ENCODE measurements at places on chromosomes 3 and 15.
A peak's percentile ranks its signal among the peaks of the same experiment; 100 is the strongest.

DNA sequence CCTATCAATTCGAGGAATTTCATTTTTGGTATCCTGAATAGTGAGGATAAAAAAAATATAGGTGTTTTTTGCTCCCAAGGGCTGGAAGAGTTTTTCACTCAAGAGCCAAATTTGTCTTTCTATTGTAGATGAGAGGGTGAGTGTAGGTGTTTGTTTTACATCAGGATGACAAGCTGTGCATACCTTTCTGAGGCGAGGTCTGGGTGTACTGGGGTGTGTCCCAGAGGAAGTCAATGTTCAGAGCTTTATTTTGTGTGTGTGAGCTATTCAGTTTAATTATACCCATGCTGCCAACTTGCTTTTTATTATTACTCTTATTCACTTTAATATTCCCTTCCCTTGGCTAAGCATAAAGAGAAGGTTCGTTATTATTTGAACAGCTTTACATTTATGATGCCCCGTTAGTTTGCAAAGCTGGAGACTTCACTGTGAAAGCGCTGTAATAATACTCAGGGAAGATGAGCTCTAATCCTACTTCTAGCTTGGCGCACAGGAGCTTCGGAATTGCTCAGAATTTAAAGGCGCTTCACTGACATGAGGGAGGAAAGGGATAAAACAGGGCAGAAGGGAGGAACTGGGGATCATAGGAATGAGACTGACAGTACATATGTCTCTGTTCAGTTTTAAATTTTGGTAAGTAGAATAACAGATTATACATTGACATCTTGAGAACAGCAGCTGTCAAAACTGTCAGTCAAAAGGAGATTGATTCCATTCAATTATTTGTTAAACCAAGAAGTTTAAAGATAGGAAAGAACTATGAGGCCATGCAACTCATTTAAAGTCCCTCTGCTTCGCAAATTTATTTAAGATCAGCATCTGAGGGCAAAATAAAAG is 117.7 kb upstream of the TP63 start:
- DNase-seq: no peak

- DNase-seq: no peak
These were observed 12.5 kb downstream of the SATB1 start for GRCh38 chr3:18412684-18413083.

- DNase-seq: no peak
These were observed 29.4 kb downstream of the TIMMDC1 start for GRCh38 chr3:119527714-119528113.

- DNase-seq: no peak
These were observed 15.4 kb downstream of the ARNT2 start for GRCh38 chr15:80419546-80419945.

DNA sequence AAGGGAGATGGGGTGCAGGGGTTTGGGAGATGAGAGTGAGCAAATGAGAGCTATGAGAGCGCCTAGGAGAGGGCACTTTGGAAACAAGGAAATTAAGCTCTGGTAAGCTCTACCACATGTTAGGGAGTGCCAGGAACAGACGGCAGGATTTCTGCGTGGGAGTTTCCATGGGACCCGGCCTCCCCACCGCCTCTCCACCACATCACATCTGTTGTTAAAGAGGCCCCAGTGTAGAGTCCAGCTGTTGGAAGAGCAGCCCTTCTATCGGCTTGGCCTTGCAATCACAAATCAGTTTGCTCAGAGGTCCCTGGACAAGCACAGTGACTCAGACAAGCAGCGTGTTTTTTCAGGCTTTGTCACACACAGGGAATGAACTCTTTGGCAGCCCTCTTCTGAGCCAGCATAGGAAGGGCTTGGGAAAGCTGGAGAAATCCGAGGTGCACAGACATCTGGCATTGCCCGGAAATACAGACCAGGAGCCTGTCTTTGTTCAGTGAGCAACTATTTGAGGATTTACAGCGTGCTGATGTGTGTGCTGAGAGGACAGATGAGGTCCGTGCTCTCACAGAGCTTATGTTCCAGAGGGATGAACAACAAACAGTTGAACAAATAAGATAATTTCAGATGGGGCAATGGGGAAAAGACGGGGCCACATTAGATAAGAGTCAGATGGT is 370.6 kb upstream of the PROK2 start:
- peak; percentile 75 for DNase-seq

DNA sequence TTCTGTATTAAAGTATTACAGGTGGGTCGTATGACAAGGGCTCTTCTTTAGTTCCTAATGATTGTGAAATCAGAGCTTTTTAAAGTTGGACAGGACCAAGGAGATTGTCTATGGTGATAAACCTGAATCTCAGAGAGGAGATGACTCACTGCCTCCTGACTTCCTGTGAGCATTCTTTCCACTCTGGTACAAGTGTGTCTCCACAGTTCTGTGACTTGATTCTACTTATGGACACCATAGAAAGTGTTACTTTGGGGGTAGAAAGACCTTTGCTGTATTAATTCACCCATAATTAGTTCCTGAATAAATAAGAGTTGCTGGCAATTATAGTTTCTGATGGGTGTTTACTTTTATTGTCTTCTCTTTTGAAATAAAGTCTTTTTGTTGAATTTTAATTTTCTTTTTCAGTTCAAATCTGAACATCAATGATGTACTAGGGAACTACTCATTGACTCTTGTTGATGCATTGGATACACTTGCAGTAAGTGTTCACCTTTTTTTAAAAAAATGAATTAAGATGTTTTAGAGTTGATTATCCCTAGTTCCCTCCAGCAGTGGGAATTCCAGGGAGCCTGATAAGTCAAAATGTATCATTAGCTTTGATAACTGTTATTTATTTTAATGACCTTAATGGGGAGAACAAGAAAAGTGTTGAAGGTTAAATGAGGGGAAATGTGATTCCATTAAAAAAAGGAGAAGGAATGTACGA is 7.4 kb downstream of the EDEM1 start:
- no peak for DNase-seq

DNA sequence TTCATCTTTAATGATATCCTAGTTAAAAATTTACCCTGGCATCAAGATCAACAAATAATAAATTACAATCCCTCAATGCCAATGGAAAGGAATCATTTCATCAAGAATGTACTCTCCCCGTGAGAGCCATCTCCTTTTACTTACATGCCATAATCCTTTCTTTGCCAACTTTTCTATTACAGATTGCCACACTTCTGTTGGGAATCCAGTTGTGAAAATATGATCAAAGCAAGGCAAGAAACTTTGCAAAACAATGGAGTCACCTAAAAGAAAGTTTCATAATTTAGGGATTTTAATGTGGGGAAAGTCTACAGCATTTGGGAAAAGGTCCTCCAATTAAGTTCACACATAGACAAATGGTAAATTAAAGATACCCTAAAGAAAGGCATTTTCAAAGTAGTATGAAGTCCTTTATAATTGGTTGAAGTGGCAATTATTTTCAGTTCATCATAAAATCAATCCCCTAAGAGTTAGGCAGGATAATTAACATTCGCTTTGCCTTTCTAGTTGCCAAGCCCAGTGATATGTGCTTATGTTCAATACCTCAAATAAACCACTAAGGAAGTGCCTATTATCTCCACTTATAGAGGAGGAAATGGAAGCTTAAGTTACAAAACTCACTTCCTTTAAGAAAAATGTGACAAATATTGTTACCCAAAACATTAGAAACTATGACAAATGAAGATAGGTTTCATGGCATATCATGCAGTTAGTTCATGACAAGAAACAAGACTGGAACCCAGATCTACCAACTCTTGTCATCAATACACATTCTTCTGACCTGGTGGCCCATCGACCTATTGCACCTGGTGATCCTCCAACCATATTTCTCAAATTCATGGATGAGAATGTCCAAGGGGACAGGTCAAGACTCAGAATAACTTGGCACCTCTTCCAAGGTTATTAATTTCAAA is 49.1 kb downstream of the TRANK1 start:
- DNase-seq: no peak

GRCh38 chr3:149366031-149366430 is 11.4 kb downstream of the TM4SF1 start:
- DNase-seq: no peak

GRCh38 chr3:50121072-50122032 is 32.6 kb downstream of the RBM5 start:
- DNase-seq: peak; percentile 89

GRCh38 chr15:26224266-26224665 is 361.1 kb upstream of the ATP10A start:
- no peak for DNase-seq

DNA sequence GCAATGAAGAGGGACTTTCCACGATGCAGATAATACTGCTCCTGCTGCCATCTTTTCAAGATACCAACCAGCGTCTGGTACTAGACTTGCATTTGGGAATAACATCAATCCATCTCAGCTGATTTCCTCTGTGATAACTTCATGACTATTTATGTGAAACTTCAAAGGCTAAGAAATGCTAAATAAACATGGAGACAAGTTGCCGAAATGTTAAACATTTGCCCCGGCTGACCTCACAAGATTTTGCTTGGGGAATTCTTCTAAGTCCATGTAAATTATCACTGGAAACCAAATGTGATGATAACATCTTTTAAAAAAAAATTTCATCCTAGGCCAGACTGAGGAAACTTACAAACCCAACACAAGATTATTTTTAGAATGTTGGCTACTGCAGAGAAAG is 185.8 kb upstream of the PRICKLE2 start:
- no peak for DNase-seq

DNA sequence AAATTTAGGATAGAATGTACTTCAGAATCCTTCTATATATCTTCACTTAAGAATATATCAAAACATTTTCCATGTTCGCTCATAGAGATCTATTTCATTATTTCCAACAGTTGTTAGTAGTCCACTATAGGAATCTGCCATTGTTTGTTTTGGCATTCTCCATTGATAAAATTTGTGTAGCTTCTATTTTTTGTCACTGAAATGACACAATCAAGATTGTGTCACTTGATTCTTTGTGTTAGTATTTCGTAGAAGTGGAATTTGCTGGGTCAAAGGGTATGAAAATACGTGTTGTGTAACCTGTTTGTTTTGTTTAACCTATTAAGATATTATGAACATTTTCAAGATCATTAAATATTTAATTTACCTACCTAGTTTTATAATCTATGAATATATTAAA is 15.9 kb upstream of the GPR156 start:
- DNase-seq: no peak

- DNase-seq: no peak
These were observed 60.4 kb upstream of the SEC13 start for GRCh38 chr3:10381336-10381735.

- DNase-seq: no peak
These were observed 142.0 kb downstream of the NAALADL2 start for GRCh38 chr3:175001091-175001490.

DNA sequence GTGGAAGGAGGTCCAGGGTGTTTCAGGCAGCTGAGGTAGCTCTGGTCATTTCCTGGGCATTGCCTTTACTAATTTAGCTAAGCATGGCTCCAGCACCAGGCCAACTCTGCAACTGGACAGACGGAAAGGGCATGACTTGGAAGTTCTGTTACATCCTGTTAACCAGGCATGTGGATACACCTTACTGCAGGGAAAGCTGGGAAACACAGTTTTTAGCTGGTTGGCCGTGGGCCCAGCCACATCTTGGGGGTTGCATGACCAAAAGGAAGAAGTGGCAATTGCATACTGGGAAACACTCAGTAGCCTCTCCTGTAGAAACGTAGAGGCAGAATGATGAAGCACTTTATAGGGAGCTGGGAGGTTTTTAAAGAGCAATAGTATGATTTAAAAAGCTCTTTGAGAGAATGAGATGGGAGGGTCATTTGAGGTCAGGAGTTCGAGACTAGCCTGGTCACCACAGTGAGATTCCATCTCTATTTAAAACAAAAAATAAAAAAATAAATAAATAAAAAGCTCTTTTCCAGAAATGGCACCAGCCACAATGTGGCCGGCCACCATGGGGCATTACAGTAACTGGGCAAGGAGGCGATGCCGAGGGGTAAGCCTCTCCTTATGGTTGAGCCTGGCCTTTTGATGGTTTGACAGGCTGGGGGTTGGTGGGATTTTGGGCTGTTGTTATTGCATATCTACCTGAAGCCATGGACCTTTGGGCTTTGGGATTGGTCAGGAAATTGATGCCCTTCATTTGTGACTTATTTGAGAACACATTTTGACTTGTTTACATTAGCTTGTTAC is 28.6 kb downstream of the TRAK1 start:
- DNase-seq: no peak

DNA sequence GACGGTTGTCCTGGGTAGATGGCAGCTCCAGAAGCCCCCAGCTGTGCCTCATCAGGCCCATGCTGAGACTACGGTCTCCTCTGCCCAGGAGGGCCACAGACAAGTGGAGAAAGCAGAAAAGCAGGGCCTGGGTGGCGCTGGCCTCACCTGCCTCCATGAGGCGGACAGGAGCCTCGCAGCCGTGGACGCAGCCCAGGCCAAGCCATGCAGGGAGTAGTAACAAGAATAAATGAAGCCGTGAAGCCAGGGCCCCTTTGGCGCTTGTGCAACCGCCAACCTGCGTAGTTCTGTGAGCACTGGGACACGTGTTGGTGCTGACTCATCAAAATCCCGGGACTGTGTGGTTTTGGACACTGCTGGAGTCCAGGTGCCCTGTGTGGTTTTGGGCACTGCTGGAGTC is 12.3 kb upstream of the MUC4 start:
- no peak for DNase-seq

DNA sequence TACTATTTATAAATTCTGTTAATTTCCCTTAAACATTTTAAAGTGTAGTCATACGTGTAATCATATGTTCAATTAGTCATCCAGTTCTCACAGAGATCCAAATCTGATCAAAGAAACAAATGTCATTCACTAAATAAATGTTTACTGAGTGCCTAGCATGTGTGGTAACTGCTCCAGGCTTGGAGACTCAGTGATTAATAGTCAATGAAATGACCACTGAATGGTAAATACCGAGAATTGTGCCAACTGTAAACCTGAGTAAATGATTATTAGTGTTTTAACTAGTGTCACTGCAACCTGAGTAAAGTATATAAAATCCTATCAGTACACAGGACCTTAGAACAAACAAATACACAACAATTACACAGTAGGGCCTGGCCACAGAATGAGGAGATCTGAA is 52.3 kb downstream of the SH3GL3 start:
- no peak for DNase-seq

DNA sequence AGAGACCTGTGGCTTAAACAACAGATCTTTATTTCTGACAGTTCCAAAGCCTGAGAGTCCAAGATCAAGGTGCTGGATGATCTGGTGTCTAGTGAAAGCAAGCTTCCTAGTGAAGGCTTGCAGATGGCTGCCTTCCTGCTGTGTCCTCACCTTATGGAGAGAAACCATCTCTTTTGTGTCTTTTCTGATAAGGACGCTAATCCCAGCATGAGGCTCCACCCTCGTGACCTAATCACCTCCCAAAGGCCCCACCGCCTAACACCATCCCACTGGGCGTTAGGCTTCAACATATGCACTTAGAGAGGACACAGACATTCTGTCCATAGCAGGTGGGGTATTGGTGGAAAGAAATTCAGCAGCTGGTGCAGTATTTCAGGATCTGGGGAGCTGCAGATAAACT is 19.8 kb upstream of the LYSMD4 start:
- no peak for DNase-seq

DNA sequence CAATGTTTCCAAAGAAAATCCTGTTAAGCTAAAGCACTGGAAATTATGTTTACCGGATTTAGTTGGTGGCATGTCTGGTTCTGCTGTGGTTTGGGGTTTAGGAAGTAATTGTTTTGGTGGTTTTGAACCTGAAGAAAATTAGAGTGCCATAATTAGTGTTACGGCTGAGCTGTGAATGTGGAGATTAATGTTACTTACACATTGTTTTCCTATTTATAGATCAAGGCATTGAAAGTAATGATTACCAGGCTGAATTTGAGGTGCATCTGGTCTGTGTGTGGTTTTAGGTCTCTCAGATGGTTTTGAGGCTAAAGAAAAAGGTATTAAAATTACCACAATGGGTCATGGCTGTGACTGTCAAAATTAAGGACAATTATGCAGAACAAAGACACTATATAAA is 128.9 kb downstream of the TFG start:
- DNase-seq: no peak
